GM18507 (cell line): ENCODE measurements at places on chromosomes 5 and 9.

GRCh38 chr5:143677403-143677802 is 134.6 kb upstream of the HMHB1 start:
- no peak for DNase-seq

DNA sequence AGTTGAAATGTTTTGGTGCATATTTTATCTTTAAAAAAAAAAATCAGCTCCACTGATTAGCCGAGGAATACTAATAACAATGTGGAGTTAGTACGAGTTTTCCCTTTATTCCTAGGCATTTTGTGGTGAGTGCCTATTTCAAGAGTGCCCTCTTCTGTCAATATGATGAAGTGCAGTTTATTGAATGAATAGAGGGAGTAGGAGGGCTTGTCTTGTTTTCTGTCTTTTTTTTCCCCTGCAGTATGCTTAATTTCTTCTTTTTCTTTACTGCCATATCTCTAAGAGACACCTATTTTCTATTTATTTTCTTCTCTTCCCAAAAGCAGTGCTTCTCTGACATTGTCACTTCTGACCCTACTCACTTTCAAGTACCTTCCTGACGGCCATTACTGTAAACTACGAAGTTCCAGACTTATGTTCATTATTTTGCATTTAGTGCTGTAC is 169.6 kb upstream of the PITX1 start:
- DNase-seq: no peak

DNA sequence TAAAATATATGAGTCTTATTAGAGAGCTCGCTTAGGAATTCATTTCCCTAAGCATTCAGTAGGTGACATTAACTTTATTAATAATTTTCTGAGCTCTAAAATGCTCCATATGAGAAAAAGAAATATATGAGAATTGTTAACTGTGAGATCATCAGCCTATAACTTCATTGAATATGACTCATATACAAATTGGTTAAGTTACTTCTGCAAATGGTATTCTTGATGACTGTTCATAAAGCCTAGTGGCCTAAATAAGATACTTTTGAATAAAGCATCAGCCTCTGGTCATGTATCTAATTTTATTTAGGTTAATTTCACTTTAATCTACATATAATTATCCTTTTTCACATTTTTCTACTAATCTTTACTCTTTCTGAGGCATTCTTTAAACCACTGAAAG is 710.2 kb upstream of the ACO1 start:
- DNase-seq: no peak

DNA sequence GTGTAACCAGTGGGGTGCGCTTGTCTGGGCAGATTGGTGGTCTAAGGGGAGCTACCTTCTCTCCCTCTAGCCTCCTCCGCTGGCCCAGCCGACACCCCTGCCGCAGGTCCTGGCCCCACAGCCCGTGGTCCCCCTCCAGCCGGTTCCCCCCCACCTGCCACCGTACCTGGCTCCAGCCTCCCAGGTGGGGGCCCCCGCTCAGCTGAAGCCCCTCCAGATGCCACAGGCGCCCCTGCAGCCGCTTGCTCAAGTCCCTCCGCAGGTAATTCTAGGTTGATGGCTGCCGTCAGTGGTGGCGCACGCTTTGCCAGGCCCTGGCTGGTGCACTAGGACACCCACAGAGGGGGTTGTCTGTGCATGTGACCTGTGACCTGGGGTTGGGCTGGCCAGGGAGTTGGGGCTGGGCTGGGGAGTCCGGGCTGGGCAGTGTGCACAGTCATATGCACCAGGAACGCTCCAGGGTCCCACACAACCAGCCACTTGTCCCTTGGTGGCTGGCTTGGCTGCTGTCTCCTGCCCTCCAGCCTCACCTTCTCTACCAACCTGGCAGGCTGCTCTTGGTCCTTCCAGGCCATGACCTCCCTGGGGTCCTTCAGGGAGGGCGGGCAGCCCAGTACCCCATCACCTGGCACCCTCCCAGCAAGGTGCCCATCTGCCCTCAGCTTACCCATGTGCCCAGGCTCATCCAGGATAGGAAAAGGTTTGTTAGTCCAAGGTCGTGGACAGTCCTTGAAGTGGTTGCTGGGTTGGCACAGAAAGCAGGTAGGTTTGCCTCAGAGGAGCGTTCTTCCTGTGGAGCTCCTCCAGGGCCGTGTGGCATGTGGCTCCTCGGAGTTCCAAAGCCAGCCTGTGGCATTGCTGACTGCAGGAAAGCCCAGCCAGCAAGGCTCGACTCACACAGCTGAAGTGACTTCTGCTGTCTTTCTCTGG is 73.2 kb downstream of the WNK2 start:
- DNase-seq: no peak

DNA sequence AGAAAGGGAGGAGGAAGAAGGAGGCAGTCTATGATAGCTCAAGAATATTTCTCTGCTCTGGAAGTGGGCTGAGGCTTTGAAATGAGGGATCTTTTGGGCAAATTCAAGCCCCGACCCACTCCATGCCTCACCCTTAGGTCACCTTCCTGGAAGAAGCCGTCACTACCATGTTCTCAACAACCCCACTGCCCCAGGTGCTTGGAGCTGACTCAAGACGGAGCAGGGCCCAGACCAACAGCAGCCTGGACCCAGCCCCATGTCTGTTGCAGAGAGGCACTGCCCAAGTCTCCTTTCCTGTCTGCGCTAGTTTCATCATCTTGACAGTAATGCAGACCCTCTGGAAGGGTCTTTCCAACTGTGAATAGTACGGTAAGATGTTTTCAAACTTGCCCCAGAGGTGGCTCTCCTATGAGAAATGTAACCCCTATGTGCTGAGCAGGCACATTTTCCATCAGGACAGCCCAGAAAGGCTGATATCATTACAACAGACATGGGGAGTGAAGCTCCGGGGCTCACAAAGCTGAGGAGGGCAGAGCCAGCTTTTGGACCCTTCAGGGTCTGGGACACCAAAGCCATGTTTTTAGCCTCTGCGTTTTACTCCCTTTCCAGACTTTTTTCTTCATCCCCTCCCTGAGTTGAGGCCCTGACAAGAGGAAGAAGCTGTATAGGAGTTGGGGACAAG is 128.2 kb upstream of the LARP1 start:
- DNase-seq: no peak

DNA sequence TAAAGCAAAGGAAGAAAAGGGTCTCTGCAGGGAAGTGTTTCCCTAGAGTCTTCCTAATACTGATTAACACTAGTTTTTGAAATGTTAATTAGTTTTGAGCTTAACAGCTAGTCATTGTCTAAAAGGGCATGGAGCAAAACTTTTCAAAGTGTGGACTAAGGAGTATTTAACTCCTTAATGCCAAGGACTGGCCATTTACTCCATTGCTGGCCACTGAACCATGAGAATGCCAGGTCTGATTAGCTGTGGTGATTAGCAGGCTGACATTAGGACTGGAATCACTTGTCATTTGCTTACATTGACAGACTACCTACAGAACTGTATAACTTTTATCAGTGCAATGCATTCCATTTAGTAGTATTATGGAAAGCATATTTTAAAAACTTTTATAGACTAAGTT is 987.0 kb downstream of the NR2F1-AS1 start:
- DNase-seq: no peak

DNA sequence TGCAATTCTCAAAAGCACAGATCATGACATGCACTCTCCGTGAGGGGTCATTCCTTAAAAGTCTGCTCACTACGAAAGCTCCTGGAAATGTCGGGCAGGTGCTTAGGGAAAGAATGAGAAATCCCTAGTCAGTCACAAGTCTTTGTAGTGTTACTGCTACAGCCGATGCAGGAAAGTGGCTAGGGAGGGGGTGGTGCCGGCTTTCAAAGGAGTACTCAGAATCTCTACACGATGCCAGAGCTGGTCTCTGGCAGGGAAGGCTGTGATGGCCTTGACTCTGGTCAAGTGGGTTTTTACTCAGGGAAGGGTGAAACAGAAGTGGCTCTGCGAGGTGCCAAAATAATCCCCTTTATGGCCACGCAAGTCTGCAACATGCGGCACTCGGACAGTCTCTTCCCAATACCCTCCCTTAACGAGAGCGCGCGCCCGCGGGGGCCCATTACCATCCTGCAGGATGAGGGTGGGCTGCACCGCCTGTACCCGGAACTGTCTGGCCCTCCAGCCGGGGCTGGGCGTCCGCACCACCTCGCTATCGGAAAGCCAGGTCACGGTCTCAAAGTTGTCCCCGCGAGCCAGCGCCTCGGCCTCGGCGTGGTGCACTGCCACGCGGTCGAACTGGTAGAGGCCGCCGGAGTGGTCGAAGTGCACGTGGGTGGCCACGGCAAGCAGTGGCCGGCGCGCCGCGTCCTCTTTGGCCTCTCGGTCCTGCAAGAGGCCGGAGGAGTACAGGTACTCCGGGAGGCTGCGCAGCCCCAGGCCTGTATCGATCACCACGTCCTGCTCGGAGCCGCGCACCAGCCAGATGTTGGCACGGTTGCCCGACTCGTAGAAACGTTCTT is 956 bp downstream of the MBLAC2 start:
- no peak for DNase-seq

- no peak for DNase-seq
Observed at GRCh38 chr5:141945511-141946051, 12.4 kb downstream of the PCDH12 start.

DNA sequence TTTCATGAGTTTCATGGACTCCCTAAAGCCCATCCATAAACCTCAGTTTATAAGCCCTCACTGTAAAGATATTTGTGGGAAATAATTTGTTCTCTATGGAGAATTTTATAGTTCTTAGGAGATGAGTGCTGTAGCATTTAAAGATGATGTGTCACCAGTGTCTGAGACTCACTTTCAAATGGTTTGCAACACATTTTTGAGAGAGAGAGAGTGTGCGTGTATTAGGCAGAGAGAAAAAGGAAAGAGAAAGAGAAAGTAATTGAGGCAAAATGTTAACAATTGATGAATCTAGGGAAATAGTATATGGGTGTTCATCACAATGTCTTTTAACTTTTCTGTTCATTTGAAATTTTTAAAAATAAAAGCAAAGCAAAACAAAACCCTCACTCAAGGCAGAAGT is 479.0 kb downstream of the ZSWIM6 start:
- no peak for DNase-seq
